ENCODE measurements at places on chromosomes 2 and 18.

DNA sequence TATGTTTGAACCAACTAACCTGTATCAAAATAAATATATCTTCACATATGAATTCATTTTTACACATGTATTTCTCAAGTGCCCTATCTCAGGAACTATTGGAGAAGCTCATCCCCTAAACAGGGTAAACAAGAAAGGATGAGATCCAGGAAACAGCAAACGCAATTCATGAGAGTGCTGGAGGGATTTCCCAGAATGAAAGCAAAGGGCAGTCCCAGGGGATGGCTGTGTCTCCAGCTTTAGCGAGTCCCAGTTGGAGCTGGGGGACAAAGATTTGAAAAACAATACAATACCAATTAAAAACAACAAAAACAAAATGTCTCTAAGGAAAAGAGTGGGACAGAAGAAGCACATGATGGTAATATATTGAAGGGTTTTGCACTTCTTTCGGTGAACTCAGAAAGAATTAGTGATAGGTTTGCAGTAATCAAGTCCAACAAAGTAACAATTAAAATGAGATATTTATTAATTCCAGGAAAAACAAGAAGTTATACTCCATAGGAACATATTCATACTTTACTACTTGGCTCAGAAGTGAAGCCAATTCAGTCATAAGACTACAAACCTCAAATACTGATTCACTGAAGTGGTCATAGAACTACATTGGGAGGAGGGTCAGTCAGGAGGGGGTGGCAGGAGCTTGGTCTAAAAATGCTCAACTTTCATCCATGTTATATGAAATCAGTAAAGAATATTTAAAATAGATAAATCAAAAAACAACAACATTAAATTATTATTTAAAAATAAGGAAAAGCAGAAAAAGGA lies 73.1 kb upstream of the PDE1A start:
- no peak for DNase-seq

DNA sequence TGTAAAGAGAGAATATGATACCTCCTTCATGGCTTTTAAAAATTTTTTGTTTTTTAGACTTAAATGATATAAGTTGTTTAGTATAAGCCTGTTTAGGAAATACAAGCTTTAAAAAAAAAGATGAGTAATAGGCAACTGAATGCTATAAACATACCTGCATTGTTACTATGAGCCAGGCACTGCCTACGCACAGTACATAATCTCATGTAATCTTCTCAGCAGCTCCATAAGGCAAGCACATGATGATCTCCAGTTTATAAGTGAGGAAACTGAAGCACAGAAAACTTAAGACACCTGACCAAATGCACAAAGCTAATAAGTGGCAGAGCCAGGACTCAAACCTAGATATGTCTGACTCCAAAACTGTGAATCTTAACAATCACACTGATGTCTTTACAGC lies 156.3 kb upstream of the SLC1A4 start:
- no peak for DNase-seq

GRCh38 chr2:200658278-200658864 lies 72.6 kb downstream of the AOX1 start:
- no peak for DNase-seq

GRCh38 chr18:76979111-76979751 lies 153.4 kb downstream of the MBP start:
- no peak for DNase-seq

- DNase-seq: no peak
Observed at GRCh38 chr18:74784752-74785151, 187.1 kb downstream of the ZNF407 start.

GRCh38 chr2:146041274-146041910 lies 1521.5 kb upstream of the ZEB2 start:
- no peak for DNase-seq

DNA sequence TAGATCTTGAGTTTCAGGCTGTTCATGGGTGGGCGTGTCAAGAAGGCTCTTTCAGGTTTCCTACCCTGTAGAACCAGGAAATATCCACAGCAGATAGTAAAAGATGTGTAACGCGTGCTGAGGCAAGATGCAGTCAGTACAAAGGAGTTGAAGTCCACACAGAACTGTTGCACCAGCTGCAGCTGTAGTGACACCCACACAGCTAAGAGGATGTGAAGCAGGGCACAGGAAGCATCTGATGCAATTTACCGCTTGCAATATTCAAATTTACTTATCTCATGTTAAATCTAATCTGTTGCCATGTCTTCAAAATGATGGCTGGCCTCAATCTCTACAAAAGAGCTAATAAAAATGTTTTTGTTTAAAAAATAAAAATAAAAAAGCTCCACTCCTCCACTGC lies 132.8 kb downstream of the ARHGAP15 start:
- DNase-seq: no peak

GRCh38 chr2:212005085-212005671 lies 533.4 kb downstream of the ERBB4 start:
- DNase-seq: peak; percentile 74

DNA sequence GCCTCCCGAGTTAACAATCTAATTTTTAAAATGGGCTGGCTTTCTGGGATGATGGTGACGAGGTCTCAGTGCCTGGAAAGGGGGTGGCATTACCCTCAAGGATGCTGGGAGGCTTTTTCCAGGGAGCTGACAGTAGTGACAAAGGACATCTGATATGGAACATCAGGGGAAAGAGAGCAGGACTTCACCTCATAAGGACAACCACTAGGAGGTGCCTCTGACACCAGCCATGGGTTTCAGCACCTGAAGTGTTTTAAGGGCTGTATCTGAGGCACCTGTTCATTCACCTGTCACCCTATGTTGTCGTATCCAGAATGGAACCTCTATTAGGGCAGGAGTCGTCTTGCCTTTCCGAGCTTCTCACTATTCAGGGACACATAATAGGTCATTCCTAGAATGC lies 10.8 kb downstream of the IL36B start:
- DNase-seq: no peak

- DNase-seq: no peak
Observed at GRCh38 chr18:51391731-51392130, 194.2 kb upstream of the MEX3C start.

GRCh38 chr18:58538604-58539386 lies 90.1 kb downstream of the ALPK2 start:
- DNase-seq: no peak

GRCh38 chr2:28187186-28187585 lies 205.5 kb upstream of the FOSL2 start:
- no peak for DNase-seq

- no peak for DNase-seq
Observed at GRCh38 chr2:72034353-72035095, 113.1 kb downstream of the CYP26B1 start.

- peak; percentile 17 for DNase-seq
Observed at GRCh38 chr2:149989447-149990063, 402.0 kb upstream of the MMADHC start.

- peak; percentile 65 for DNase-seq
Observed at GRCh38 chr2:169734169-169734847, 676 bp downstream of the KLHL23 start.

GRCh38 chr2:44944952-44945612 lies 3.6 kb downstream of the SIX3 start:
- DNase-seq: no peak

GRCh38 chr18:6132751-6133368 lies 237.5 kb upstream of the TMEM200C start:
- no peak for DNase-seq

GRCh38 chr2:168660870-168661862 lies 141.3 kb upstream of the NOSTRIN start:
- no peak for DNase-seq

DNA sequence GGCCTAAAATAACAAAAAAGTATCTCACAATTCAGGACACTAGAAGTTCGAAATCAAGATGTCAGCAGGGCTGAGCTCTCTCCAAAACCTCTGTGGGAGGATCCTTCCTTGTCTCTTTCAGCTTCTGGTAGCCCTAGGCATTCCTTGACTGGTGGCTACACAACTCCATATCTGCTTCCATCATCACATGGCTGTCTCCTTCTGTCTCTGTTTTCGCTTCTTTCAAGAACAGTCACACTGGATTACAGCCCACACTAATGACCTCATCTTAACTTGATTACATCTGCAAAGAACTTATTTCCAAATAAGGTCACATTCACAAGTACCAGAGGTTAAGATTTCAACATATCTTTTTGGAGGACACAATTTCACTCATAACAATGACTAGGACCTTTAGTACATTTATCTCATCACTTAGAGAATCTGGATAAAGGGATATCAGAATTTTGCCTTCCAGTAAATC lies 275.2 kb downstream of the IRS1 start:
- DNase-seq: peak; percentile 82

DNA sequence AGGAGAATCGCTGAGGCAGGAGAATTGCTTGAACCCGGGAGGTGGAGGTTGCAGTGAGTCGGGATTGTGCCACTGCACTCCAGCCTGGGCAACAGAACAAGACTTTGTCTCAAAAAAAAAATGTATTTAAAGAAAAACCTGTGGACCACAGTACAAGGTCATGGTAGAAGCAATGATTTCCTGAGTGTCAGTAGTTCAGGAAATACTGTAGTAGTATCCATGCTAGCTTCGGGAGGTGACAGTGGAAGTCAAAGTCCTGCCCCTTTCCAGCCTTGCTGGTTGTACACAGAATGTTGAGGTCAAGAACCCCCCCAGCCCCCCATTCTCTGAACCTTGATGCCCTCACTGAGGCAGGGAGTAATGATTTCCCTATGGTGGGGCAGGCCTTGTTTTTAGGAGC lies 56.6 kb downstream of the INPP4A start:
- no peak for DNase-seq

DNA sequence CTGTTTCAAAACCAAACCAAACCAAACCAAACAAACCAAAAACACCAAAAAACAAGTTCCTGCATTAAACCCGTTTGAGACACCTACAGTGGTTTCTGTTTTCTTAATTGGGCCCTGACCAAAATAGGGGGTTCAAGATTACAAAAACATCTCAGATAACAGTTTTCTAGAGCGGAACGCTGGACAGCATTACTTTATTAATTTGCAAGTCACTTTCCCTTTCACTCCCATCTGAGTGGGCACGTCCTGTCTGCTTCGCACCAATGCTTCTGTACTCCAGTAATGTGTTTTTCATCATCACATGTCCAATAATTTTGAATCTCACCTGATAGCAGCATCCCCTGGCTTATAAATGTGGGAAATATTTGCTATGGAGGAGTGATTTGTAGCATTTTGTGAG lies 11.7 kb upstream of the MYO1B start:
- DNase-seq: no peak

DNA sequence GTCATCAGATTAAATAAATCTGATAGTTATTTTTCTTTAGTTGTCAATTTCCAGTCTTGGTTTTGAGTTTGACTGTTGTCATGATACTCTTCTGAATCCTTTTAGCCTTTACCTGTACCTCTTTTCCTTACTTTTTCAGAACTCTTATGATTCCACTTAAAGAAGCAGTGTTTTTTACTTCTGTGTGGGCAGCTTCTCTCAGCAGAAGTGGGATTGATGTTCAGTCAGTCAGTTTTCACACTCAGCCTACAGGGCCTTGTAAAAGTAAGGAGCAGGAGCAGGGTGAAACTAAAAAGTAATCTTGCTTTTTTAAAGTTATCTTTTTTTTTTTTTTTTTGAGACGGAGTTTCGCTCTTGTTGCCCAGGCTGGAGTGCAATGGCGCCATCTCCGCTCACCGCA lies 75.1 kb downstream of the HAUS1 start:
- DNase-seq: no peak

DNA sequence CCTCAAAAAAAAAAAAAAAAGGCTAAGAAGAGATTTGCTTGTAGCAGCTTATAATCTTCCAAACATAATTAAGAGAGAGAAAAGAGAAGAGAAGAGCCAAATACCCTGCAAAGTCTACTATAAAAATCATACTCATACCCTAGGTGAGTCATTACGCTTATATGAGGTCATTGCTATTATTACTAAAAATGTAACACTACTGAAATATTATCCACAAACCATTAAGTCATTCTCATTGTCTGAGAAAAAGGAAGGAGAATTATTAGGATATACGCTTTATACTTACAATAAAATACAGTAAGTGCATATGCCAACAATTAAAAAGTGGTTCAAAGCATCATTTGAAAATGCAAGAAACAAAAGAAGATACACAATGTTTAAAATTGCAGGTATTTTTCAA lies 66.5 kb downstream of the COLEC12 start:
- no peak for DNase-seq

GRCh38 chr18:79971211-79971952 lies 6.9 kb downstream of the HSBP1L1 start:
- DNase-seq: no peak
